Uterus (tissue), 4 donors: ENCODE measurements at places on chromosomes 5 and 9. TPM values are rescaled to one million over a fixed set of nuclear protein-coding genes. Genes with fewer than 3 reads are reported as not detected.

The SPINK7 gene
- total RNA-seq, result not detected

The CCNI2 gene
- total RNA-seq, result not detected

GRCh38 chr5:87137283-87137682 lies 130.4 kb upstream of the RASA1 start:
- DNase-seq, result peak; percentile 18
- H3K4me1 ChIP-seq, result no peaks in the 10 kb centered on the region
- H3K27ac ChIP-seq, result no peak overlapping the region
- no peaks in the 10 kb centered on the region for H3K27me3 ChIP-seq
- H3K36me3 ChIP-seq, result no peaks in the 10 kb centered on the region

DNA sequence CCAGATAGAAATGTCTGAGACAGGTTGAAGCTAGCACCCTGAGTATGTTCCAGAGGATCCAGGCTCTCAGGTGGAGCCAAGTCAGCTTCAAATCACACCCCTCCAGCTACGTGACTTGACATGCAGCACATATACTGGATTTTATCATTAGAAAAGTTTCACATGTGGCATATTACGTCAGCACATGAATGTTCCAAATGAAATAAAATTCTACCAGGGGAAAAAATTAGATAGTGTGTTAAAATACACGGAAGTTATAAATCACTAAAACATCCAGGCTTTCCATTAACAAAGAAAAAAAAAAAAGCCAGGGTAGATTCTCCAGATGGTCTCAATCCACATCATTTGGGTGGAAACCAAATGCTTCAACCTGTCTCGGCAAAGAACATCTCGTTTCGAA lies 251.6 kb downstream of the MPDZ start:
- H3K4me1 ChIP-seq, result no peaks in the 10 kb centered on the region
- no peak overlapping the region for H3K27ac ChIP-seq
- no peak for DNase-seq
- no peak overlapping the region for H3K4me3 ChIP-seq
- no peaks in the 10 kb centered on the region for H3K27me3 ChIP-seq

DNA sequence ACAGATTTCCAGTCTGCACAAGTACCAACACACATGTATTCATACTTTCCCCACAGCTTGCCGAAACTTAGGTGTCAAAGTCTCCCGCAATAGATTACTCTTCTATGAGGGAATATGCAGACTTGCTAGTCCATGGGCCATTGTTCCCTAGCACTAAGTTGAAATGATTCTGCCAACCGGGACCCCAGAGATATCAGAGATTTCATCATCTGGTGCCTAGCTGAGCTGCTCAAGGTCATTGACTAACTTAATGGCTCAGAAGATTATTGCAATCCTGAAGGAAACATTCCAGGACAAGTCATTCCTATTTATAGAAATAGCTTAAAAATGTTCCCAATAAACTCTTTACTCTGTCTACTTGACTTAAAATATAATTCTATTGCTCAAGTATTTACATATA lies 202.6 kb downstream of the PIK3R1 start:
- peak overlapping the region; percentile 71 for H3K27ac ChIP-seq
- DNase-seq, result peak; percentile 29
- no peak overlapping the region for H3K4me3 ChIP-seq

DNA sequence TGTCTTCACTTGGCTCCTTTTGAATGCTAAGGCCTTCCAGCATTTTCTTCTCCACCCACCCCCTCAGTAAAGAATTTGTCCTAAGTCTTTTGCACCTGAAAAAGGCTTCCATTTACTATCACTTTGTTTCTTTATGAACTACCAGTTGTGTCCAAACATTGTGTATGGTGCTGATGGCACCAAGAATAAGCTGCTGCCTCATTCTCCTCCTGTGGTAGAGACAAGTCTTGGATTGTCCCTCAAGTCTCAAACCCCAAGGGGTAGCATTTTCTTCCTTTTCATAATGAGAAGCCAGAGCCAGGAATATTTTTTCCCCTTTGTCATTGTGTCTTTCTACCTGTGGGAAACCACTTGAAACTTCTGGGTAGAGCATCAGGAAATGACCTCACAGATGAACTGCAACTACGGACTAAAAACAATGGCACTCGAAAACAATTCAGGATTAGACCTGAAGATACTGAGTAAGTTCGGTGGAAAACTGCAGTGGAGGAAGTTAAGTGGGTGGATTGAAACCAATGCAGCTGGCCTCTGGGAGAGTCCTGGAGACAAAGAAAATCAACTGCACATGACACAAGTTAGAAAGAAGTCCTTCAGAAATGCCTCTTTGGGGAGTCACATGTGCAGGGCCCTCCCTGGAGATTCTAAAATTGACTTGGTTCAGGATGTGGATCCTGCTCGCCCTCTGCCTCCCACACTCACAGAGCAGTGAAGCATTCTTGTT lies 80.5 kb downstream of the SH3RF2 start:
- no peak for DNase-seq
- H3K27me3 ChIP-seq, result no peaks in the 10 kb centered on the region
- no peak overlapping the region for H3K27ac ChIP-seq
- no peaks in the 10 kb centered on the region for H3K36me3 ChIP-seq

GRCh38 chr9:85007748-85008147 lies 338.2 kb downstream of the NTRK2 start:
- no peaks in the 10 kb centered on the region for H3K36me3 ChIP-seq
- no peak overlapping the region for H3K4me3 ChIP-seq
- no peaks in the 10 kb centered on the region for H3K27me3 ChIP-seq
- H3K27ac ChIP-seq, result no peak overlapping the region
